Activated CD4-positive, alpha-beta T cell treated with anti-CD3 and anti-CD28 coated beads for 36 hours (primary cell): ENCODE measurements at places on chromosomes 5 and 9.

DNA sequence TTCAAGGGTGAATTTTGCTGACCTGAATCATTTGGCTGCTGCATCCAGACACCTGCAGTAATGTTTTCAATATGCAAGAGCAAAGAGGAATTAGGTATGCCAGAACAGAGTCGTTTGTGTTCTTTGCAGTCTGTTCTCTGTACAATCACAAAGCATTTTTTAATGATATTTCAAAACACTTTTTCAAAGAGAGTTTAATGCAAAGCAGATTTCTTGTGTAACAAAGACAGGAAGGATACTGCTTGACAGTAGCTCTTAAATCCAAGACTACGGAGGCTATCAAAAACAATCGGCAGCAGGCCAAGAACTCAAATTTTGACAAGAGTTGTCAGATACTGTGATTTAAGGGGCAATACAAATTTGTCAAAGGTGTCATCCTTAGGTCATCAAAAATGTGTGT, 341.9 kb downstream of the GADD45G start:
- no peak for DNase-seq

GRCh38 chr5:56259002-56259511, 25.9 kb upstream of the ANKRD55 start:
- DNase-seq: no peak

DNA sequence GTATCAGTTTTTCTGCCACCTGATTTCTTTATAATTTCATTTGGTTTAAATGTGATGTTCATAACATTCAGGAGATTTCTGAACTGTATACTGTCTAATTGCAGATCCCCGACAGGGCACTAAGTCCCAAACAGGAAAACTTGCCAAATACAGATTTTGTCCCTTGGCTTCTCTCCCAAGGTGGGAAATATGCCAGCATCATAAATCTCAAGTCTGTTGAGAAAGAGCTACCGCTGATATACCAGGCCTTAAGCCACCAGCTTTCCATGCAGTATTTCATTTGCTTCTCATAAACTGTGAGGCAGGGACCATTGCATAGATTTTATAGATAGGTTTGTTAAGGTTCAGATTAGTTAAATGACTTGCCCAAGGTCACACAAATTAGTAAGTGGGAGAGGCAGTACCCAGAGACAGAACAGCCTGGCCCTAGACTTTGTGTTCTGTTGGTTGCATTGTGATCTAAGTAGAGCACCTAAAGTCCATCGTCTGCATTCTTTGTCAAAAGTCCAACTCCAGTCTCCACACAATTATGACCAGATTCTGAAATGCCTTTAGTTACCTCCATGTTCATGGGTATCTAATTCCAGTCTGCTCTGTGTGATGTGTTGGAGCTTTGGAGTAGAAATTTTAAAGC, 16.2 kb downstream of the GPR21 start:
- DNase-seq: no peak

GRCh38 chr5:141570655-141571054, 48.1 kb downstream of the DIAPH1 start:
- no peak for DNase-seq

- DNase-seq: no peak
Measured at GRCh38 chr9:34332076-34332964, 3.0 kb downstream of the NUDT2 start.

GRCh38 chr5:7016999-7017747, 303.9 kb downstream of the TENT4A start:
- no peak for DNase-seq

- peak; percentile 52 for DNase-seq
Measured at GRCh38 chr5:132557478-132558172, 848 bp downstream of the RAD50 start.

- no peak for DNase-seq
Measured at GRCh38 chr5:147168578-147169327, 66.1 kb upstream of the STK32A start.

DNA sequence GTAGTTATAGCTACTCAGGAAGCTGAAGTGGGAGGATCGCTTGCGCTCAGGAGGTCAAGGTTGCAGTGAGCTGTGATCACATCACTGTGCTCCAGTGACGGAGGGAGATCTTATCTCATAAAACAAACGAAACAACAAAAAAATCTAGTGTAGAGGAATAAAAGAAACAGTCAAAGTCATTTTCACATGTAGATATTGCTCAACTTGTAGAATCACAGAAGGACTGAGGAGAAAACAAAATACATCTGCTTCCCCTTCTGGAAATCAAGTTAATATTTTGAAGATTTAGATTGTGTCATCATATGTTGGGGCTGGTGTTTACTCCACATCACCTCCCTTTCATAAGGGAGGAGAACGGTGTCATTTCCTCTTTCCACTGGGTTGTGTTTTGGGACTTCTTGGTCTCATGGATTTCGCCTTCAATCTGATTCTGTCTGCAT, 8.2 kb upstream of the SLC46A2 start:
- no peak for DNase-seq

GRCh38 chr5:67100301-67100700, 96.3 kb downstream of the CD180 start:
- DNase-seq: peak; percentile 59
